Hippocampal formation (tissue), 2 donors: ENCODE measurements at places on chromosomes 6 and 20.

DNA sequence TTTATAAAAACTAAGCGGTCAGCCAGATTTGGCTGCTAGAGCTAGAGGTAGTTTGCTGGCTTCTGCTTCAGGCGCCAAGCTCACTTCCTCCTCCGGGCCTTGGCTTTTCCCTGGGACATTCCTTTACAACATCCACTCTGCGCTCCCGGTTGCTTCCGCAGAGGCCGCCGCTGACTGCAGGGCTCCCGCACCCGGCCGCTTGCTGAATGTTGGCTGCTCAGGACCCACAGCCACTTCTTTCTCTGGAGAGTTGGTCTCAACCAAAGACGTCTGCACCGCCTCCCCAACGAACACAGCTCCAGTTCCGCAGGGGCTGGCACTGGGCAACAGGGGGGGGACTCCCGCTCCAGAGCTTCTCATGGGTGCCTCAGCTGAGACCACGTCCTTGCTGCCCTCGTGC lies 282.8 kb downstream of the TFAP2C start:
- no peak for DNase-seq

DNA sequence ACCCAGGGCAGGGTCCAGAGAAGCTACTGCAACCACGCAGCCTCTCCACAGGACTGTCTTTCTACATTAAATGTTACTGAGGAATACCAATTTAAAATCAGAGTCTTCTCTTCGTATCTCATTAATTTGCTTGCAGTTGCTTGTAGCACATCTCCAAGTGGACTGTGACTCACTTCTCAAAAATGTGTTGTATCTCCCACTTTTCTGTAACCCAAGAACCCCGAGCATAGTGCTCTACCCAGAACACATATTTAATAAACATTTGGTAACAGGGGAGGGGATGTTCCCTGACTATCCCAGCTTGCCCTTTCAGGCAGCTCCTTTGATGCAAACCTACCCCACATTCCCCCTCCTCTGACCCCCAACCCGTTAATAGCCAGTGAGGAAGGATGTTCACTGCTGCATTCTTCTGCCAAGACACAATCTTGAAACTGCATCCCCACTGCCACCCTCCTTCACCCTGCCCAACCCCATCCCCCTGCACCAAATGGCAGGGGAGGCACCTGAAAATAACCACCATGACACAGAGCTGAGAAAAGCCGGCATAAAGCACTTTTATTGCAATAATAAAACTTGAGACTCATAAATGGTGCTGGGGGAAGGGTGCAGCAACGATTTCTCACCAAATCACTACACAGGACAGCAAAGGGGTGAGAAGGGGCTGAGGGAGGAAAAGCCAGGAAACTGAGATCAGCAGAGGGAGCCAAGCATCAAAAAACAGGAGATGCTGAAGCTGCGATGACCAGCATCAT lies 24.2 kb downstream of the FKBP1A start:
- no peak for DNase-seq

- no peak for DNase-seq
Observed at GRCh38 chr20:24577271-24577909, 108.0 kb downstream of the SYNDIG1 start.

DNA sequence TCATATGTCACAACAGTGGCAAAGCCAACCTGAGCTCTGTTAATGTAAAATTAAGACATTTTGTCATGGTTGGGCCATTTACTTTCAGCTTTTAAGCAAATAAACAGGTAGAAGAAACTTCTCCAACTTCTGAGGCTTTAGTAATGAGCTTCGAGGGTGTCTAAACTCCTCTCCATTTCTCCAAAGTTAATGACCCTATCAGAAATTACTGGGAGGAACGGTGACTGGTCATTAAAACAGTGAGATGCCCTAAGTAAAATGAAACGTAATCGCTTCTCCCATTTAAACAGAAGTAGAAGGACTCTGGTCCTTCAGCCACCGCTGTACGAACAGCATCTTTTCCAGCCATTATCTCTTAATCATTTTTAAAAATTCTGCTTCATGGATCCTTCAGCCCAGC lies 986.9 kb upstream of the MANEA start:
- no peak for DNase-seq

DNA sequence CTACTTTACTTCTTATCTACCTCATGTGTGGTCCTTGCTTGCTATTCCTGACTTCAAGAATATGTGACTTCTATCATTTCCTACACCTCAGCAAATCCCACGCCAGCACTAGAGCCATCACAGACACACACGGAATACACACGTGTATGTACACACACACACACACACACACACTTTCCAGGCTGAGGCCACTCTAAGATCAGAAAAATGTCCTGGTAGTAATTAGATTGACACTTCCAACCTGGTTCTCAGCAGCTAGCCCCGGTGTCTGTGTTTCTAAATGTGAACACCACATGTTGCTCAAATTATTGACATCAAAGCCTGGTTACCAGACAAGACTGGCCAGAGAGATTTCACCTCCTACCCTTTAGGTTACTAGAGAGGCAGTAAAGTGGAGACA lies 54.1 kb upstream of the SASH1 start:
- no peak for DNase-seq
